Stimulated activated CD8-positive, alpha-beta memory T cell treated with anti-CD3 and anti-CD28 coated beads, Interleukin-12 subunit alpha, Interleukin-12 subunit beta, amount 100 ng/mL, for 1 hour (primary cell): ENCODE measurements at places on chromosomes 4 and X.

DNA sequence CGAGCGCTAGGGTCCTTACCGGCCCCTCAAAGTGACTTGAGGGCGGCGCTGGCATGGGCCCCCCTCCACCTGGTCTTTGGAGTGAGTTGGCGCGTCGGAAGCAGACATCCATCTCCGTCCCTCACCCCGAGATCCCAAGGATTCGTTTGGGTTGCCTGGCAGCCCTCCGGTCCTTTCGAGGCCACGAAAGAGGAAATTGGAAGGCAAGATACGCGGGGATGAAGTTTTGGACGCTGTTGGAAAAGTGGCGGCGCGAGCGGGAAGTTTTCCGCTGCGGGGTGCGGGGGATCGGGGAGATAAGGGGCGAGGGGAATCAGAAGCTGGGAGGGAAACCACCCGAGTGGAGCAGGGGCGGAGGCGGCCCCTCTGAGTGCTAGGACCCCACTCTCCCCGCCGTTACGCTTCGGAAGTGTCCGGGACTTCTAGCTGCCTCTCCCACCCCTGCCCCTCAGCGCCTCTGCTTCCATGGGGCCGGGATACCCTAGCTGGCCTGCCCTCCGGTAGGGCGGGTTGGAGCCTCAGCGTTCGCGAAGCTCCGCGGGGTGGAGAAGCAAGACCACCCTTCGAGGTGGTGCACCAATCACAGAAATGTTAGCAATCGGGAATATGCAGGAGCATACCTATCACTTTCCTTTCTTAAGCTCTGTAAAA is 57.8 kb downstream of the FRMPD3 start:
- DNase-seq, result no peak

DNA sequence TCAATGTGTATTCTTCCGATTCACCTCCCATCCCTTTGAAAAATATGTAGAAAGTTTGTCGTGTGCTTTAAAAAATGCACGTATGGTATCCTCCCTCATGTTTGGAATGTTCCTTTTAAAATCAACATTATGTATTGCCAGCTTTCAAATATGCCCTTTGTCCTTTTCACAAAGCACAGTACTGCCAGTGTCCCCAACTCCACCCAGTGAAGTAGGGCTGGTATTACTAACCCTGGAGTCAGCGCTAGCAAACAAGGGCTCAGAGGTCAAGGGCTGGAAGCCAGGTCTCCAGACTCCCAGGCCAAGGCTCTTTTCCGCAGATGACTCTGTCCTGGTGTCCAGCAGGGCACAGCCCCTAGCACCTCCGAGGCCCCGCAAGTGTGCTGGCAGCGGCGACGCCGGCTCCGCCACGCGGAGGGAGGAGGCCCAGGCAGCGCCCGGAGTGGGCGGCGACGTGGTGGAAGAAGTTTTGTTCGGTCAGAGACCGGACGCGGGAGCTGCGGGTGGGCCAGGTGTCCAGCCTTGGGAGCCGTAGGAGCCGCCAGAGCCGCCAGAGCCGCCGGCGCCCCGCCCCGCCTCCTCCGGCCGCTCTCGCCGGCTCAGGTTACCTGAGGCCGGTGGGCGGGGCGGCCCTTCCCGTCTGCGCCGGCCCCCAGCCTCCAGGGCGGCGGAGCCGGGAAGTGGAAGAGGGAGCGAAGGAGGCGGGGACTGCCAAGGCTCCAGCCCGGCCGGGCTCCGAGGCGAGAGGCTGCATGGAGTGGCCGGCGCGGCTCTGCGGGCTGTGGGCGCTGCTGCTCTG is at the start of gene IL13RA1:
Gene IL13RA1, plus strand, starts transcription at position 720 of the 799 bp plus-strand sequence. Its CDS starts 33 bp downstream, at position 753.
- DNase-seq, result no peak

GRCh38 chrX:151973060-151973661 is 1.3 kb downstream of the GABRE start:
- DNase-seq, result no peak

- DNase-seq, result no peak
These were observed 277.9 kb downstream of the KLHL13 start for GRCh38 chrX:117838581-117839331.

DNA sequence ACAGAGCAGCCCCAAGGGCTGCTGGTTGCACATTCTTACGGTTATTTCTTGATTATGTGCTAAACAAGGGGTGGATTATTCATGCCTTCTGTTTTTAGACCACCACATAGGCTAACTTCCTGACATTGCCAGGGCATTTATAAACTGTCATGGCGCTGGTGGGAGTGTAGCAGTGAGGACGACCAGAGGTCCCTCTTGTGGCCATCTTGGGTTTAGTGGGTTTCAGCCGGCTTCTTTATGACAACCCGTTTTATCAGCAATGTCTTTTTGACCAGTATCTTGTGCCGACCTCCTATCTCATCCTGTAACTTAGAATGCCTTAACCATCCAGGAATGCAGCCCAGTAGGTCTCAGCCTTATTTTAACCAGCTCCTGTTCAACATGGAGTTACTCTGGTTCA is 212.4 kb upstream of the GRID2 start:
- DNase-seq, result no peak

DNA sequence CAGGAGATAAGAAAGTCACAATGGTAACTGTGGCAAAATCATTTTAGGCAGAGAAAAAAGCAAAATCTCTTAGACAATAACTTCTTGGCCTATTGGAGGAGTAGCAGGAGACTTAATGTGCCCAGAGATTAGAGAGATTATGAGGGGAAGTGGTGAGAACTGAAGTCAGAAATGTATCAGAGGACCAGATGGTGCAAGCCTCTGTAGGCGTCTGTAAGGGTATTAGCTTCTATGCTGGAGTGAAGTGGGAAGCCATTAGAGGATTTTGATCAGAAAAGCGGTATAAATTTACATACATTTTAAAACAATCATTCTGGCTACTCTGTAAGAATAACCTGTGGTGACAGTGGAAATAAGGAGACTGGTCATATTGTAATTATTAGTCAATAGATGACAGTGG is 236.7 kb downstream of the FAT4 start:
- DNase-seq, result no peak
